ENCODE measurements at places on chromosomes 11 and 22.

DNA sequence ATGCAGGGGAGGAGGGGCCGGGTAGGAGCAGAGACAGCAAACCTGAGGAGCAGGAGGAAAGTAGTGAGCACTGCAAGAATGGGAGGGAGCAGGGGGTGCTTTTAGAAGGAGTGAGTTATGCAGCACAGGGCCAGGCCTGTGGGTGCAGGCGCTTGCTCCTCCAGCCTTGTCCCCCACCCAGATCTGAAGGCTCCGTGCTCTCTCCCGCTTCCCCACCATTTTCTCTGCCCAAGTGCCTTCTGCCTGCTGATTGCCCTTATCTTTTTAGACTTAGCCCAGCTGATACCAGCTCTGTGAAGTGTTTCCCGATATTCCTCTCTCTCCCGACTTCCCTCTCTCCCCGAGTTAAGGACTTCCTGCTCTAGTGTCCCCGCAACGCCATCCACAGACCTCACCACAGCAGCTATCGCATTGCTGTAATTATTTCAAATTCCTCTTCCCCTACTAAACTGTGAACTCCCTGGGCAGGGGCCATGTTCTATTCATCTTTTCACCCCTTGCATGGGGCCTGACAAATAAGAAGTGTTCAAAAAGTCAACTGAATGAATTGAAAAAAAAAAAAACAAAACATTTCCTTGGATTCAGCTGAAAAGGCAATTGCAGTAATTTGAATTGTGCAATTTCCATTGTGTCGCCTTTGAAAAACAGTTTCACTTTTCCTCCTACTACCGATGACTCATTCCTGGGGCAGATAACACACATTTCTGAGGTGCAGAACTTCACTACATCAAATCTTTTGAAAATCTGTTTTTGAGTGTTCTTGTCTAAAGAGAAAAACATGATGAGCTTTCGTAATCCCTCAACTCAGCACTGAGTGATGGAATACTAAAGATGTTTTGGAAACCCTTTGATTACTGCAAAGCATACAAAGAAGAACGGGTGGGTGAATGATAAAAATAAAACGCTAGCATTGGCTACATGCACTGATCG, 69.7 kb upstream of the BMAL1 start:
- DNase-seq, result no peak

GRCh38 chr22:23130697-23131096, 11.1 kb downstream of the RSPH14 start:
- DNase-seq, result no peak

DNA sequence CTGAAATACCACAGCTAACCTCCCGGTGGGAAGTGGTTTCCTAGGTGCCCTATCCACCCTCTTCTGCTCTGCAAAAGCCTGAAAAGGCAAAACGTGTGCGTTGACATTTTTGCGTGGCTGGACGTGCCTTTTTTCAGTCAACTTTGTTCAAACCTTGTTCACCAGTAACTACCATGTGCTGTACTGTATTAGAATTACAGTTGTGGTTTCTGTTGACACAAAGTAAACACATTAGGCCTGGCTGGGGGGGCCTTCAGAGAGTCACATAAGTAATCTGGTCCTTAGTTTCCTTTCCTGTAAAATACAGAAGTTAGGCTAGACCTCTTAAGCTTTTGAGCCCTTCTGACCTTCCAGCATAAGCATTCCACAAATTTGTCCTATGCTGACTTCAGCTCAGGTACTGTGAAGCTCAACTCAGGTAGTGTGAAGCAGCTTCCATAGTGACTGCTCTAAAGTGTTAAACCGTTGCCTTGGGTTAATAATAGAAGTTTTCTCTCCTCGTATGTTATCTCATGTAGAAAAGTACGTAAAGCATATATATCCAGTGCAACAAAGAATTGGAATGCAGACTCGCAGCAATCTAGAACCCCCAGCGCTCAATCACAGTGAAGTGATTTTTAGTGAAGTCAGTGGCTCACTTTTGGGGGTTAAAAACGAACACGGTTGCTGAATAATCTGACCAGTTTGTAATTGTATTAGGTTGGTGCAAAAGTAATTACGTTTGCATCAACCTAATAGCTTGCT, 1.8 kb downstream of the EWSR1 start:
- no peak for DNase-seq

GRCh38 chr11:6813656-6814055, 14.2 kb upstream of the OR6A2 start:
- no peak for DNase-seq

DNA sequence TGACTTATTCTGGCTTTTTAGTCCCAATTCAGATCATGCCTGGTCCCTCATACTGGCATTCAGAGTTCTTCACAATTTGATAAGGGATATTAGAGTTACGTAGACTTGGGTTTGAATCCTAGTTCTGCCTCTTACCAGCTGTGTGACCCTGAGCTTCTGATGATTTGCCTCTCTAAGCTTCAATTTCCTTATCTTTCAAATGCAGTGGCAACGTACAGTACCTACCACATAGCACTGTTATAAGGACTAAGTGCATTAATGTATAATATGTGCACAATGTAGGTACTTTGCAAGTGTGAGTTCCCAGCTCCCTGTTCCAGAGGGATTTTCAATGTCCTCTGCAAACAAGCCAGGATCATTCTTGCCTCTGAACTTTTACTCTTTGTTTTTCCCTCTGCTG, 7.3 kb downstream of the RHOG start:
- no peak for DNase-seq

GRCh38 chr11:61111786-61112517, 9.7 kb downstream of the CD5 start:
- DNase-seq, result no peak

GRCh38 chr11:26442131-26442530, 110.2 kb downstream of the ANO3 start:
- no peak for DNase-seq

DNA sequence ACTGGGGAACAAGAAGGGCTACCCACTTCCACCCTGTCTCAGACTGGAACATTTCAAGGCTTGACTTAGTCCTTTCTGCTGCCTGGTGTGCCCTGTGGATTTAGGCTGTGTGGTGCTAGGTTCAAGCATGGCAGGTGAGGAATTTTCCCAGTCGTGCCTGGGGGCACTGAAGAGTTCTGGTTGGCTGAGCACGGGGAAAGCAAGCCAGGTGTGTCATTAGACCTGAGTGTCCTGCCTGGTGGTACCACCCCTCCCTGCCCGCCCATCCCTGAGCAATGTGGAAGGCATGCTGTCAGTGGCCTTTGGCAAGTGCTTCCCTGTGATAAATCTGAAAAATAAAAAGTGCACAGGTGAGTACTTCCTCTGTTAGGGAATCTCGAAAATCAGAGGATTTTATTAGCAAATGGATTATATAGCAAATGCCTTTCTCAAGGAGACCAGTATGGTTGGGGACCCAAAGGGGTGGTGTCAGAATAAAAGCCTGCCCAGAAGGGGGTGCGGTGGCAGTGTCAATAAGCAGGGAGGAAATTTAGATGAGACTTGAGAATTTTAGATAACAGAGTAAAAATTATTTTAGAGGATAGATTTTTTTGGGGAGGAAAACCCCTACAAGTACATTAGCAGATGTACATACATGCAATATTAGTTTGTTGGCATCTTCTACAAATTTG, 22.8 kb downstream of the TEAD1 start:
- DNase-seq, result no peak

Data from amygdala (tissue), 56 donors.